ENCODE measurements at places on chromosomes 1 and 21. TPM values are rescaled to one million over a fixed set of nuclear protein-coding genes. Genes with fewer than 3 reads are reported as not detected.

Gene MPL
- not detected for total RNA-seq

Gene PDZK1
- total RNA-seq: not detected

Gene LCE1B
- total RNA-seq: not detected

Gene CCT8
- total RNA-seq: 387 TPM

DNA sequence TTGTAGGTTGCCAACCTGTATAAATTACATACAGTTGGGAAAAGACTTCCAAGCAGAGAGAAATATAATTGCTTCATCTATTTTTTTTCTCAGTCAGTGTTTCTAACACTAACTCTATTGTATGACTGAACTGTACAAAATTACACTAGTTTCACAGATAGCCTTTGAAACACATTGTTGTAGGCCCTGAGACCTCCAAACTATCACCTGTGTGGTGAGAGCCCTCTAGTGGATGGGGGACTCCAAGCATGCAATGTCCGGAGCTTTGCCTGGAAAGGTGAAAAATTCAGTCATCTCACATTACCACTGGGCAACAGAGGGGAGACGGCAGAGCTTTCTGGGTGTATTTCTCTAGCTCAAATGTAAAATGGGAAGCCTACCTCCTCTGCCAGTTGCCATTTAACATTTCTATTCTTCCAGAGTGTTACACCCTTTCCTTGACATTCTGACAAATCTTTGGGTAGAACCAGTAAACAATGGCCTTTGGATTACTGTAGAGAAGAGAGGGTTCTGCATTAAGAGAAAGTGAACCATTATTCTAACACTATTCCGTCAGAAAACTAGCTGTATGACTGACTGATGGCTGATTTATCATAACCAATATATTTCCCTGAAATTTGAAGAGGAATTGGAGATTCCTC, 212.2 kb downstream of the LYPLAL1 start:
- no peak for DNase-seq

All from activated T-helper 2 cell treated with anti-CD3 and anti-CD28 coated beads, Interferon-gamma antibody, Interleukin-2, Interleukin-4, amounts not matched to agents 10 μg/mL and 5 μg/mL and 100 μg/mL, durations not matched to agents 14 hours and 24 hours and 36 hours (primary cell).